ENCODE measurements at places on chromosomes 12 and 14.

- no peak for DNase-seq
These were observed 118.9 kb upstream of the PTPRB start for GRCh38 chr12:70756118-70756517.

DNA sequence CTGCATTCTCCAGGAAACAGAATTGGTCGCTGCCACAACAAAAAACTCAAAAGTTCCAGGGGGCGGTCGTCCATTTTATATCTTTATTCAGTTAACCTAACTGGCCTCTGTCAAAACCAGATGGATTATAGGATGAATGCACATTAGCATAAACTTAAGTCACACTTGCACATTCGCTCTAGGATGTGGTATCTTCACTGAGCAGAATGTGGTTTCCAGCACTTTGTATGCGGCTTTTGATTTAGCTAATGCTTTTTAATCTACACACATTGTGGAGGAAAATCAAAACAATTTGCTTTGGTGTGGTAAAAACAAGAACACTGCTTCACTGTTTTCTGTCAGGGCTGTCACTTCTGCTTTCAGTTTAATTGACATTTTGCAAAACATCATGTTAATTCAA, 4.5 kb downstream of the TAS2R50 start:
- DNase-seq = no peak

DNA sequence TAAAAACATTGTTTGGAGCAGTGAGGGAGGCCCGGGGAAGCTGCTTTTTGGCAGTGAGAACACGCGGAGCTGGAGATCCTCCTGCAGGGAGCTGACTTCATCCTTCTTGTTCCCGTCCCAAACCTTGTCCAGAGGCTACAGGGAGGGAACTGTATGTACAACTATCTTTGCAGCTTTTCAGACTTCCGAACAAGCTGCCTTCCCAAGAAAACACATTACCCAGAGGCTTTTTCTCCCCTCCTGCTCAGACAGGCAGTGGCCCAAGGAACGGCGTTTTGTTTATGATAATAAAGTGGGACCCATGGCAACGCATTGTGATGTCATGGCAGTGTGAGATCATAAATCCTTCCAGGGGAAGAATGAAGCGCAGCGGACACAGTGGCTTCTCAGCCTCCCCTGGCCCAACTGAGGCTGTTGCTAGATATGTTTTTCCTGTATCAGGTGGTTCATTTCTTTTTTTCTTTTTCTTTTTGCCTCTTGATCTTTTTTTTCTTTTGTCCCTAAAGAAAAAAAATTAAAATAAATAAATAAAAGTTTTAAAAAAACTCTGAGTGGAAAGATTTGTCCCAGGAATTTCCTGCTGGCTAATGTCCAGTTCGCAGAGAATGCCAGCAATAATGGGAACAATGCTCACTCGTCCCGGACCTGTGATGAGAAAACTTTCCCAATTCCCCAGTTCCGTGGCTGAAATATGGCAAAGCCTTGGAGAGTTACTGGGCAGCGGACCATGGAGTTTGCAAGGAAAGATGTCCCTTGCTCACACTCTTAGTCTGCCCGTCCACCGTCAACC, 103.4 kb upstream of the MAP1LC3B2 start:
- no peak for DNase-seq

DNA sequence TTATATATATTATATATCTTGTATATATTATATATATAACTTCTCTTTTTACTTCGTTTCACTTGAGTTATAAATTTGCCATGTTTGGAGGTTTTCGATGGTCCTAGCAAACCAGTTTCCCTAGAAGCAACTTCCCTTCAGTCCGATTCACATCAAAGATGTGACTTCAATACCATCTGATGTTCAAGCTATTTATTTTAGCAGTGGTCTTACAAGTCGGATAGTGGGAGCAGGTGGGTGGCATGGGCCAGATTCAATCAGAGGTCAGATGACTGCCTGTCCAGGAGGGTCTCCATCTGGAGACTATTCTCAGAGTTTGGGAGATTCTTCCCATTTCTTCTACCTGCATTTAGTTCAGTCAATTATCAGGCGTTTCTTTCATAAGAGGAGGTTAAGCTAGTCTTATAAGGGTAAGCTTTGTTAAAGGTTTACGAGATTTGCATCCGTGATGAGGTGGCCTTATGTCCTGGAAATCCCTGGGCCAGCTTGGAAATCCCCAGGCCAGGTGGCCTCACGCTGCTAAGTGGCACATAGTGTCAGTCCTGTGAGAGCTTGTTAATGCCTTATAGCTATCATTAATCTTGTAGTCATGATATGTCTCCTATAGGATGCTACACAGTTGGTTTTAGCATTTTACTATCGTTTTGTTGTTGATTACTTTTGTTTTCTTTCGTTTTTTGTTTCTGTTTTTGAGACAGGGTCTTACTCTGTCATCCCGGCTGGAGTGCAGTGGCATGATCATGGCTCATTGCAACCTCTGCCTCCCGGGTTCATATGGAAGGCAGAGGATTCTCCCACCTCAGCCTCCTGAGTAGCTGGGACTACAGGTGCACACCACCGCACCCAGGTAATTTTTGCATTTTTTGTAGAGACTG, 145.8 kb downstream of the BICD1 start:
- DNase-seq = no peak

All from activated CD8-positive, alpha-beta memory T cell treated with anti-CD3 and anti-CD28 coated beads for 1 hour (primary cell).